NCI-H1092 (cell line): ENCODE measurements at places on chromosomes 11 and 22.

- DNase-seq = no peak
Observed at GRCh38 chr11:49302360-49302759, 94.0 kb upstream of the FOLH1 start.

DNA sequence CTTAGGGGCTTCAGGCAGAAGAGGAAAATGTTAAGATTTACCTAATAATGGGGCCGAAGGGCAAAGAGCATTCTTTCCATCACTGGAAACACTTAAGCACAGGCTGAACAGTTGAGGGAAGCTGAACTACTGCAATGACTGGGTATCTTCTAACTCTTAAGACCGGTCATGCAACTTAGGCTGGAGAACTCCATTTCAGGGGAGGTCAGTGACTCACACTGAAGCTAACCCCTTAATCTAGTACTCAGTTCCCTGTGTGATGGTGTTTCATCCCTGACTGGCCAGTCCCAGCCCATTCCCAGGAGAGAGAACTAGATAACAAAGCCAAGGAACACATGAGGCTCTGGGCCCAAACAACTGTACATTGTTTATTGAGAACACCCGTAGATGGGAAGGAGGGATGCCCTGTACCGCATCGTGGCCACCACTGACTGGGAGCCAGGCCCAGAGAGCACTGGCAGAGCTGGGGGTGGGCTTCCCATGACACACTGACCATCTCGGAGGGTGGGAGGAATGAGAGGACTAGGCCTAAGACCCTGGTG lies 10.5 kb downstream of the RPL27A start:
- DNase-seq = no peak

- DNase-seq = no peak
Observed at GRCh38 chr11:111845276-111846028, 25.9 kb downstream of the ALG9 start.

DNA sequence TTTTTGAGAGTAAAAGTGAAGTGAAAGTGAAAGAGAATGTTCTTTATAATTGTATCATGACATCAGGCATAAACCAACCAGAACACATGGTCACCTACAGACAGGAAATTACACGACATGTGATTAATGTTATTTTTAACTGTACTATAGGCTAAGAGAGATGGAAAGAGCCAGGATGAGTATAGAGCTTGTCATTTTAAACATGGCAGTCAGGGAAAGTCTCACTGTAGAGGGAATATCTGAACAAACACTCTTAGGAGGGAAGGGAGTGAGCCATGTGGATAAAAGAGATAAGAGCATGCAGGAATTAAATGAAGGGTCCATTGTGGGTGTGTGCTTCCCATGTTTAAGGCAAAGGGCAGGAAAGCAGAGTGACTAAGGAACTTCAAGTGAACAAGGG lies 599.1 kb upstream of the FAT3 start:
- no peak for DNase-seq

- DNase-seq = no peak
Observed at GRCh38 chr22:42025421-42025820, 26.8 kb downstream of the WBP2NL start.

DNA sequence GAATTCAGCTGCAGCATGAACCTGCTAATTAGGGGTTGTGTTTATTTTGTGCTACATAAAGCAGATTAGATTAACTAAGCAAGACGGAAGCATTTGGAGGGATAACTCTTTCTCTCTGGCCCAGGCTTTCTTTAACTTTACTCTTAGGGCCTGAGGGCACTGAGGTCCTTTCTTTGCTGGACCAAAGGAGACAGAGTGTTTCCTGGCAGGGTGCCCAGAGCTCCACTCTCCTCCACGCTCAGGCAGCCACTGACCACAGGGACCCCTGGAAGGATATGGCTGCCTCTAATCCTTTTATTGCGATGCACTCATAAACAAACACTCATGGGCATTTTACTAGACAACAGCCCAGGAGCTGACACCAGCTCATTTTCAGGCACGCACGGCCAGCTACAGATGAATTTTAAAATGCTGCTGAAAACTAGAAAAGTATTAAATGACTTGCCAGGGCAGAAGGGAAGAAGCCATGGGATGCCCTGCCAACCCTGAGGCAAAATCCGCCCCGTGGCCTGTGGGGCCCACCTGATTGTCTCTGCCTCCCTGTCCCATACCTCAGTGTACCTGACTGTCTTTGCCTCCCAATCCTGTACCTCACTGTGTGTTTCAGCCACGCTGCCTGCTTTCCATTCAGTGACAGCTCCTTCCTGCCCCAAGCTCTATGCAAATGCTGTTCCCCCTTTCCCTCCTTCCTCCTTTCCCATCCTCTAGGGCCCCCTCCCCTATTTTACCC lies 192.6 kb upstream of the NAV2 start:
- DNase-seq = peak; percentile 31

DNA sequence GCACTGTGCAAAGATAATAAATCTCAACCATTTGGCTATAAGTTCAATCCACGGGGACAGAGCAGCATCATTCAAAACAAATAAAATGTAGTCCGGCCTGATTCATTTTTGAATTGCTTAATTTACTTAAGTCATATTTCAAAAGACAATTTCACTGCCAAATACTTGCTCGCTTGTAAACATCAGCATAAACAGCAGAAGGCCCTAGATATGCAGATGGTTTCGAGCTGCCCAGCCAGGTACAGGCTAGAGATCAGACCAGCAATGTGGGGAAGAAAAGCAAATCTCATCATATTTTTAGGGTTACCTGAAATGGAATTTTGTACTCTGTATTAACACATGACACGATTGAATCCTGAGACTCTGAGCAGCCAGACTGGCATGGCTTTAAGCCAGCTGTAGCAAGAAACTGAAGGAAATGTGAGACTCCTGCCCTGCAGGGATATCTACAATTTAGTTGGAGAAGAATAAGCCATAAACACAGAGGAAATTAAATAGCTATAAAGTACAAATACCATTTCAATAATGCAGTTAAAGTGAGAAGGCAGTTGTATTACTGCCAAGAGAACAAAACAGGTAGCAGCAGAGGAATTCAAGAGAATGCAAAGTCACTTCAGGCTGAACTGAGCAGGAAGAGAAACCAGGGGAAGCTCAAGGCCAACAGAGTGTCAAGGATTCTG lies 440.3 kb downstream of the ETS1 start:
- DNase-seq = no peak

- no peak for DNase-seq
Observed at GRCh38 chr11:14813516-14813915, 78.5 kb downstream of the CYP2R1 start.

DNA sequence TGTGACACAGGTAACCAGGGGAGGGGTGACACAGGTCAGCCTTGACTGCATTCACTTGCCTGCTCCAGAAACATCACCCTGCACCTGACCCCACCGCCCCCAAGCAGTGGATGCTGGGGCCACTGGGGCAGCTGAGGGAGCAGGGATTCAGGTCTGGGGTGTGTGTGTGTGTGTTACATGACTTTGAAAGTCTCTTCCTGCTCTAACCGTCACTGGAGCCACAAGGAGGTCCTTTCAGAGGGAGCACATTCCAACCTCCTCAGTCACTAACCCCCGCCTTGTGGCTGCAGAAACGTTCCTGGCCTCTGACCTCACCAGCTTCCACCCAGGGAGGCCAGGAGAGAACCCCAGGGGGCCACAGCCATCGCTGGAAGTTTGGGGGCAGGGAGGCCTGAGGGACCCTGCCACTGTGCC lies 2.9 kb upstream of the FOSL1 start:
- no peak for DNase-seq

DNA sequence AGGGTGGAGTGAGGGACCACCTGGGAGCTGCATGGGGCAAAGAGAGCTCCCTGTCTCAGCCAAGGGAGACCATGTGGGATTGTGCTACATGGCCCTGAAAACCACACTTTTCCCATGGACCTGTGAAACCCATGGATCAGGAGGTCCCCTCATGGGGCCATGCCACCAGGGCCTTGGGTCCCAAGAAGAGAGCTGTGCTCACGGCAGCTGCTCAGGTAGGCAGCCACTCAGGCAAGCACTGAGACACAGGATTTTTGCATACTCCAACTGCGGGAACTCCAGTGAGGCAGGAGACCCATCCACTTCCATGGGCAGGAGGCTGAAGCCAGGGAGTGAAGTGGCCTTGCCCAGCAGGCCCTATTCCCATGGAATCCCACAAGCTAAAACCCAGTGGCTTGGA lies 190.0 kb downstream of the KCNA4 start:
- DNase-seq = no peak

- no peak for DNase-seq
Observed at GRCh38 chr22:23093051-23093788, 22.9 kb downstream of the GNAZ start.

DNA sequence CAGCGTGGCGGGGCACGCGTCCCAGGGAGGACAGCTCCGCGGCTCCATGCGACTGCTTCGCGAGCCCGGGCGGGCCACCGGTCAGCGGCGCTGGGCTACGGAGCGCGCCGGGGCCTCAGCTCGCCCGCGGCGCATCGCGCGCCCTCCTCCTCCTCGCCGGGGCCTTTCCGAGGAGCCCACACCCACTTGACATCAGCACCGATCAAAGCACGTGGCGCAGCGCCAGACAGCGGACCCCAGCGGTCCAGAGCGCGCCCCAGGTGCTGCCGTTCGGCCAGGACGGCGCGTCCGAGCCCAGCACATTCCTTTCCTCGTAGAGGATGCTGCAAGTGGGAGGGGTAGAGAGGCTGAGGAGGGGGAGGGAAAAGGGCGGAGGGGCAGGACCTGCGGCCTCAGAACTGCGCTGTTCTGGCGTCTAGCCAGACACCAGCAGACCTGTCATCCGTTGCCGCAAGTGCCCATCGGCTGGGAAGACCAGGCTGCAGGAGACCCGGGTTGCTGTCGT lies 88.6 kb downstream of the PLEKHA7 start:
- DNase-seq = peak; percentile 9
